HT1080 (cell line): ENCODE measurements at places on chromosomes 6 and 20.

DNA sequence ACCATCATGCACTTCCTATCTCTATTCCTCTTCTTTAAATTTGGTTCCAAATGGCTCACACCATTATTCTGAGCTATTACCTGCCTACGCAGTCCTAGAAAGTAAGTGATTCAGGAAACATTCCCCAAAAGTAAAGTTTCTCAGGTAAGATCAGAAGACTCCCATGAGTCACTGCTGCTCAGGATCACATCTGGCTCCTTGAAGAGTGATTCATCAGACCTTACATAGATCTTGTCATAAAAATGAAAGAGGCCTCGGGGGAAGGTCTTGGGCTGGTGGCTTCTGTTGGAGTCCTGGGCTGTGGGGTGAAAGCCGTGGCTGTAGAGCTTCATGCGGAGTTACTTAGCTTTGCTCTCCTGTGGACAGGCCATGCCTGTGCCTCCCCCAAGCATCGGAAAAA is 35.9 kb downstream of the PLG start:
- DNase-seq = no peak

DNA sequence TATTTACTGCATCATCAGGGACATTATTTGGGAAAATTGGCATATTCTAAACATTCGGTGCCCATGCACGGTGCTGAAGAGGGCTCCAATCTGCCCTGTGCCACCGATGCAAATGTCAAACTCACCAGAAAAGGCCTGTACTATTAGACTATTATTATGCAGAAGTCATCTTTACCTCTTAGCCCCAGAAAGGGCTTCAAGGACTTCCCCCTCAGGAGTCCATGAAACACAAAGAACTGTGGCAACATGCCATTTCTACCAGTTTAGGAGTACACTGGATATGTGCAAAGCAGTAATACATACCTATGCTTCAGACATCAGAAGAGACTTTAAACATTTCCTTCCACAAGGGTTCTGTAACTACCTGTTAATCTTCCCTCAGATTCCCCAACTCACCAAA is 8.6 kb downstream of the DIDO1 start:
- no peak for DNase-seq

GRCh38 chr6:52303178-52303577 is 18.6 kb upstream of the MCM3 start:
- DNase-seq = no peak

DNA sequence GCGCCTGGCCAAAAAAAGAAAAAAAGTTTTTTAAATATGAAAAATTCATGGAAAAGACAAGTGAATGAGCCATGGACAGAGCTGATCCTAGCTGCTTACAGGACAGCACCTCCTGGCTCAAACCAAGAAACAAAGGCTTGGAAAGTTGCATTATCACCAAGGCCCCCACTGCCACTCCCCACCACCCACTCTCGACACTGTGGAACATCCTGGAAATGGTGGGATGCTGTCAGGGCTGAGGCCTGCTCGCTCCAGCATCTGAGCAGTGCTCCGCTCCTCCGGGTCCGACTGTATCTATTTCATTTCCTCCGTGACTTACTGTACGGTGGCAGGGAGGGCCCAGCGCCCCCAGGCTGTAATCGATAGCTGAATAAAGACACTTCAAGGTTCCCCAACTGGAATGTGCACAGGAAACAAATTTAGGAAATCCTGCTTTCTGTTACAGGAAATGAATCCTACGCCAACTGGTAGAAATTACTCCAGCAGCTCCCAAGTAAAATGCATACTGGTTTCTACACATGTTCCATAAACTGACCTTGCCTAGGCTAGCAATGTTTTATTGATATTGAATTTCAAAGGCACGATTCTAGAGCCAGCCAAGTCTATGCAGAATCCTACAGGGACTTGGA is 109.5 kb upstream of the NFATC2 start:
- DNase-seq = no peak

- no peak for DNase-seq
Observed at GRCh38 chr6:142265476-142265875, 36.3 kb upstream of the ADGRG6 start.

GRCh38 chr6:136250686-136251008 is 536 bp upstream of the MTFR2 start:
- DNase-seq = no peak

DNA sequence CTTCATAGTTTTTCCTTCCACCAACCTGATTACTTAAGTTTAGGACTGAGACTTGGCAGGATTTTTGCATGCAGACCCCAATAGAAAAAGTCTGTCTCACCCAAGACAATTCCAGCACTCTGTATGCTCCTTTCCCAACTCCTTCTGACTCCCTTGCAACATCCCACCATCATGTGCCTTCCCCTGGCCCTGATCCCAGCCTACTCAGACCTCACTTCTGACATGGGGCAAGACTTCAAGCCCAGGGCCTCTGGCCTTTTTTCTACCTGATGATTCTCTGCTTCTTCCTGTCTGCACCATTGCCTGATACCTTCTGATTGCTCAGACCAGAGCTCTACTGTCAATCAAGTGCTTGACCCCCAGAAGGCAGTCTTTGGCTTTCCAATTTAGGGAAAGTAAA is 96.6 kb downstream of the HAO1 start:
- peak; percentile 30 for DNase-seq

GRCh38 chr20:45206725-45207124 is at the start of gene SEMG1:
SEMG1 (plus strand) TSS chr20:45207033; CDS start chr20:45207054, 21 bp downstream.
- no peak for DNase-seq

DNA sequence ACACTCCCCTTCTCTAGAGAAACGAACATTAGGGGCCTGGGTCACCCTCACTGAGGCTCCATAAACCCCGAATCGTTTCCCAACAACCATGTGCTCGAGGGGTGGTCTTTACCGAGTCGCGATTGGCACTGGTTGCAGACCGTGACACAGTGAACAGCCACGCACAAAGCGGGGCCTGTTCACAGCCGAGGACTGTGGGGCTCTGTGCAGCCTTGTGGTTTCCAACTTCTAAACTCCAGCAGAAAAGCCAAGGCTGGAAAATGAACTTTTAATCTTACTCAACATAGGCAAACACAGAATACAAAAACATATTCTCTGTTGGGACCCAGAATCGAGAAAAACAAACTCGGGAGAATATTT is 19.0 kb downstream of the RRBP1 start:
- no peak for DNase-seq

GRCh38 chr20:5675103-5676091 is 74.8 kb upstream of the SHLD1 start:
- DNase-seq = no peak

GRCh38 chr6:131387562-131388447 is 185.2 kb upstream of the ARG1 start:
- DNase-seq = peak; percentile 13
